NCI-H774 (cell line): ENCODE measurements at places on chromosomes 6 and 20.

DNA sequence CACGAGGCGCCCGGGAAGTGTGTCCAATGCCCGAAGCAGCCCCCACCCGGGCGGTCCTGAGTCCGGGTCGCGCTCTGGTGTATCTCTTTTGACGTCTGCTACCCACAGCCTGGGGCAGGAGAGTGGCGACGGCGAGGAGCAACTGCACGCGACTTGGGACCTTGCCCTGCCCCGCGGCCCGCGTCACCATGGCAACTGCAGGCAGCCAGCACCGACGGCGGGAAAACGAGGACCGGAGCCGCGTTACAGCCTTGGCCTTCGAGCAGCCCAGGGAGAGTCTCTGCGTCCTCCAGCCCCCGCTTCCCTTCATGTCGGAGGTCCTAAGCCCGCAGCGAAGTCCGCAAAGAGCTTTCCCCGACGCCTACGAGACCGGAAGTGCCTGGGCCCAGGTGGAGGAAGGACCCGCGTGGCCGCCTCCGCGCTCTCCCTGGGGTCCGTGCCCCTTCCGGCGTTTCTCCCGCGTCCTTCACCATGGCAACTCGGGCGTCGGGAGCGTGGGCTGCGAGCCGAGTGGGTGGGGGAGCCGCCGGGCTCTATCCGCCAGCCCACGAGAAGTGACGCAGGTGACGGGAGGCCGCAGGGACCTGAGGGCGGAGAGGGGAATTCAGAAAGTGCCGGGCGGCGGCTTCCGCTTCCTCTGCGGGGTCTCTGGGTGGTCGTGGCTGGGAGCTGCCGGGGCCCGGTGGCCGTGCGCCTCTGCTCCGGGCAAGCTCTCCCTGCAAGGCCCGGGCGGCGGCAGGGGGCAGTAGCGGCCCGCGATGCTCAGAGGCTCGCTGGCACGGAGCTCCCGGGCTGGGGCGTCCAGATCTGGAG lies 88.6 kb upstream of the TGM3 start:
- peak; percentile 65 for DNase-seq

DNA sequence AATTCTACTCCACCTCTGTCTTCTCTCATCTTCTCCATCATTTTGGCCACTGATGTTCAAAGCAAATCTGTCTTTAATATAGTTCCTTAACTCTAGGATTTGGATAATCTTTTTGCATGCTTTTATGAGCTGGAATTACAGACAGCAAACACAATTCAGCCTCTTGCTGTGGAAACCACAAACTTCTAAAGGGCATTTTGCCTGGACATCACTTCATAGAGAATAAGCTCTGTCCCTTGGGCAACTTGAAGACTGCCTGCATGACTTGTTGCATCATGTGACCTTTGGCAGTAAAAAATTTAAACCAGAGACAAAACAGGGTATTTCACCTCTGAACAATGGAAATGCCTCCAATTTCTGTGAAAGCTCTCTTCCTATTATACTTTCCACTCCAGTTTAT lies 74.1 kb upstream of the HDDC2 start:
- DNase-seq = no peak

DNA sequence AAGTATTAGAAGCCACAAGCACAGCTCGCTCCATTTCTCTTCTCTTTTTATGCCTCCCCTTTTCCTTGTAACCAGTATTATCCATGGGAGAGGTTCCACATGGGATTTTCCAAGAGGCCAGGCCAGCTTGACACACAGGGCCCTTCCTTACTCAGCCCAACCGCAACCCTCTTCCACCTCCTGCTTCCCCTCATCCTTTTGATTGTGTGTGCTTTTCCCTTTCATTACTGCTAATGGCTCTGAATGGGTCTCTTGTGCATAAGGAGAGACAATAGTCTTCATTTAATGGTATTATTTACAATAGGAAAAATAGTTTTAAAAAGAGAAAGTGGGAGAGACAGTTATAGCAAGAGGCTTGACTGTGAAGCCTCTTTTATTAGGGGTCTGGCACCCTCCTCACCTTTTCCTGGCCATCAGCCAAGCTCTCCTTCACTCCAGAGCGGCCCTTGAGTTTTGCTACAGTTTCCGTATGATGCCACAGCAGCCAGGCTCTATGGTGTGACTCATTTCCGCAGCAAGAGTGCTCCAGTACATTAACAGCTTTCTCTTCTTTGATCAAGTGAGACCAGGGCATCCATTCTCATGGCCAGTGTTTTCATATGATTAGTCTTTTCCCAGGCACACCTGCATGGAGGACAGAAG lies 579.5 kb downstream of the TFAP2B start:
- peak; percentile 81 for DNase-seq

DNA sequence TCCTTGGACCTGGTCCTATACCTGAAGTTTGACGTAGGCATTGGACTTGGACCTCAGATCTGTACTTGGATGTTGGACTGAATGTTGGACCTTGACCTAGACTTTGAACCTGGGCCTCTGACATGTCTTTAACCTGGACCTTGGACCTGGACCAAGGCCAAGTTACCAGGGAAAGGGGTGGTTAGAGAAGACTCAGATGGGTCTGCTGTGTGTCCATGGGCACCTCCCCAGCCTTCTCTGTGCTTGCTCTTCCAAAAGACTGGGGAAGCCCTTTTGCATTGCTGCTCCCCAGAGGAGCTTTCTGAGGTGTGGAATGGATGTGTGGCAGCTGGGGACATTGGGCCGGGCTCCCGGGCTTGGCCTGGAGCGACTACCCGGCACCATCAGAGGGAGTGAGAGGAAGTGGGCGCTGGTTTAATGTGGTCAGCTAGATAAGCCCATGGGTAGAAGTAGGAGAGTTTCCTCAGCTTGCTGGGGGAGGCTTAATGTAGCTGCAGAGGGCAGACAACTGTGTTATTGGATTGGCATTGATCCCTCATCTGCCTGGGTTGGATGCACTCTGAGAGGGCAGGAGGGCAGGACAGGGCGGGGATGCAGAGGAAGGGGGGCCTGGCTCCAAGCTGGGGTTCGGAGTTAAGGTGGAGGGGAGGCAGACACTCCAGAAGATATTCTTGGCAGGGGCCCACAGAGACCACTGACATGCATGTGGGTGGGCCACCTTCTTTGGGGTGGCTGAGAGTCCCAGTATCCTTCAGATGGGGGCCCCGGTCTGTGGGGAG lies 4.2 kb downstream of the SCRT2 start:
- DNase-seq = no peak

GRCh38 chr6:97052152-97052787 lies 127.7 kb downstream of the KLHL32 start:
- DNase-seq = no peak

GRCh38 chr6:11194356-11195218 lies 37.9 kb downstream of the NEDD9 start:
- no peak for DNase-seq

GRCh38 chr6:107360476-107360875 lies 98.9 kb downstream of the PDSS2 start:
- DNase-seq = no peak

- peak; percentile 40 for DNase-seq
These were observed 270.0 kb downstream of the ADGB start for GRCh38 chr6:146868671-146869209.

DNA sequence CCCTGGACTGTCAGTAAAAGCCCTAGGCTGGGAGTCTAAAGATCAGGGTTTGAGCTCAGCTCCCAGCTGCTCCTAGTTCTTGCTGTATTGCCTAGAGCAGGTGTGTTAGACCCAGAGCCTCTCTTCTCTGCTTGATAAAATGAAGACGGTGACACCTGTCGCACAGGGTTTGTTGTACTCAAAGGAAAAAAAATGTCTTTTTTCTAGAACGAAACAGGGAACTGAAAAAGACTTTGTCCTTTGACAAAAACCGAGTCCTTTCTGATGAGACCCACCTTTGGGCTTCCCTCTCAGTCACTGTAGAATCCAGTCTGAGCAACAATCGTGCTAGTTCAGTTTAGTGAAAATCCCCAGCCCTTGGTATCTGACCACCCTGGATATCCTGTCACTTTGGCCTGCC lies 102.1 kb upstream of the LAMP5 start:
- DNase-seq = no peak

DNA sequence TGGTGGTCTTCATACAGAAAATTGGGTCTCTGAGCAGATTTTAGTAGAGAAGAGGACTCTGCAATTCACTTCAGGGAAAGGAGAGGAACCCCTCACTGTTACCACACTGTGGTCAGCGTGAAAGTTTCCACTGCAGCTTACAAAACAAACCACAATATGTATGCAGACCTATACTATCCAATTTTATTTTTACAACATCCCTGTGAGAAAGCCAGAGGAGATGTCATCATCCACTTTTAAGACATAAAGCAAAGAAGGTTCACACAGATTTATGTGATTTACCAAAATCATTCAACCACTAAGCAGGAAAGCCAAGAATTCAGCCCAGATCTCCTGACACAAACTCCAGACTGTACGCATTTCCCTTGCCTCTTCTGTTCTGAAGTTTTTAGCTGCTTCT lies 442.4 kb downstream of the FRK start:
- no peak for DNase-seq

DNA sequence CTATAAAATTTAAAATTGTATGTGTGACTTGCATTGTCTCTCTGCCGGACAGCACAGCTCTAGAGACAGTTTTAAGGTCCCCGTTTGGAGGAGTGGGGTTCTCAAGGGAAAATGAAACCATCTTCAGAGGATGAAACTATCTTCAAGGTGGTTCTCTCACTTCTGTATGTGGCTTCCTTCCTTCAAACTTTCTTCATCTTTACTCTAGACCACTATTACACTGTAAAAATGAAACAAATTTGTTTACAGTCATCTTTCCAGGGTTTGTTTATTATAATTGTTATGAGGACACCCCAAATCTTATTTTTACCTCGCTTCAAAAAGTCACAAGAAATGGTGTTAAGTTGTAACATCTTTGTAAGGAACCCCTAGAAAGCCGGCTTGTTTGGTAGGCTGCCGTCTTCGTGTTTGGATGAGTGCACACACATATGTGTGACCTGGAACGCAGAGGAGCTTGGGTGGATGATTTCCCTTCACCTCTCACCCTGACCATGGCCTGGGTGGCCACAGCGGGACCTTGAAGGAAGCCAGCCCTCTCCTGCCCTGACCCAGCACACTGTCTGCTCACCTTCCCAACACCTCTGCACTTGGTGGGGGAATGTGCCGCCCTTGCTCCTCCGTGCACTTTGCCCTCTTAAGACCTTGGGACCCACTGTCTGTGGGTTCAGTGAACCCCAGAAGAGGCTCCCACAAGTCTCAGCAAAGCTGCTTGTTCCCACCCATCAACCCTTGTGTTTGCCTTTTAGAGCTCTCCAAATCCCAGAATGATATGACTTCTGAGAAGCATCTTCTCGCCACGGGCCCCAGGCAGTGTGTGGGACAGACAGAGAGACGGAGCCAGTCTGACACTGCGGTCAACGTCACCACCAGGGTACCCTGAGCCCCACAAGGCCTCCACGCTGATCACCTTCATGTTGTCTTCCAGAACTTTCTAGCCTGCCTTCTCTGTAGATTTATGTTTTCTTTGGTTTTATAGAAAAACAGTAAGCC lies 67.8 kb downstream of the SYTL3 start:
- no peak for DNase-seq

- DNase-seq = no peak
These were observed 78.7 kb downstream of the SGK1 start for GRCh38 chr6:134238960-134239795.

GRCh38 chr6:131549811-131550210 lies 23.2 kb upstream of the ARG1 start:
- DNase-seq = no peak

- no peak for DNase-seq
These were observed 27.0 kb upstream of the TBC1D7 start for GRCh38 chr6:13355043-13355945.

DNA sequence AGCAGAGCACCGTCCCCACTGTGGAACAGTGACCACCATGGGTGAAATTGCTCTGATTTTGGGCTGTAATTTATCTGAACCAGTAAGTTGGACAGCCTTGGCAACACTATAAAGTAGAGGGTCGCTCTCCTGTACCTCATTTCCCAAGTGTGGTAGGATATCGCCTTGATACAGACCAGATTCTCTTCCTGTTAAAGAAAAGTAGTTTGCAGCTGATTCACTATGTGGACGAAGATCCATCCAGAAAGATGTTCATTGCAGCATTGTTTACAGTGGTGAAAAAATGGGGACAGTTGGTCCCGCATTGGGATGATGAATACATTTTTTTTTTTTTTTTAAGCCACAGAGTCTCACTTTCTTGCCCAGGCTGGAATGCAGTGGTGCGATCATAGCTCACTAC lies 74.3 kb downstream of the SLX4IP start:
- DNase-seq = no peak

- no peak for DNase-seq
These were observed 84.5 kb upstream of the MCHR2 start for GRCh38 chr6:100078509-100078908.

- DNase-seq = no peak
These were observed 835.4 kb downstream of the MAFB start for GRCh38 chr20:39853636-39854035.

GRCh38 chr6:139235661-139236060 lies 56.1 kb downstream of the TXLNB start:
- no peak for DNase-seq

DNA sequence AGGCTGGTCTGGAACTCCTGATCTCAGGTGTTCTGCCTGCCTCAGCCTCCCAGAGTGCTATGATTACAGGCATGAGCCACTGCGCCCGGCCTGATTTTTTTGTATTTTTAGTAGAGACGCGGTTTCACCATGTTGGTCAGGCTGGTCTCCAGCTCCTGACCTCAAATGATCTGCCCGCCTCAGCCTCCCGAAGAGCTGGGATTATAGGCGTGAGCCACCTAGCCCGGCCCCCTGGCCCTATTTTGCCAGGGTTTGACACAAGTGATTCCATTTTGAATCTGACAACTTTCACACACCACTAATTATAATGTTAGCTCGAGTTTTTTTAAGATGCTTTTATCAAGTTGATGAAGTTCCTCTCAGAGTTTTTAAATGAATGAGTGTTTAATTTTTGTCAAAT lies 25.6 kb downstream of the TTLL9 start:
- no peak for DNase-seq

- no peak for DNase-seq
These were observed 134.6 kb upstream of the CCN2 start for GRCh38 chr6:132085731-132086130.

DNA sequence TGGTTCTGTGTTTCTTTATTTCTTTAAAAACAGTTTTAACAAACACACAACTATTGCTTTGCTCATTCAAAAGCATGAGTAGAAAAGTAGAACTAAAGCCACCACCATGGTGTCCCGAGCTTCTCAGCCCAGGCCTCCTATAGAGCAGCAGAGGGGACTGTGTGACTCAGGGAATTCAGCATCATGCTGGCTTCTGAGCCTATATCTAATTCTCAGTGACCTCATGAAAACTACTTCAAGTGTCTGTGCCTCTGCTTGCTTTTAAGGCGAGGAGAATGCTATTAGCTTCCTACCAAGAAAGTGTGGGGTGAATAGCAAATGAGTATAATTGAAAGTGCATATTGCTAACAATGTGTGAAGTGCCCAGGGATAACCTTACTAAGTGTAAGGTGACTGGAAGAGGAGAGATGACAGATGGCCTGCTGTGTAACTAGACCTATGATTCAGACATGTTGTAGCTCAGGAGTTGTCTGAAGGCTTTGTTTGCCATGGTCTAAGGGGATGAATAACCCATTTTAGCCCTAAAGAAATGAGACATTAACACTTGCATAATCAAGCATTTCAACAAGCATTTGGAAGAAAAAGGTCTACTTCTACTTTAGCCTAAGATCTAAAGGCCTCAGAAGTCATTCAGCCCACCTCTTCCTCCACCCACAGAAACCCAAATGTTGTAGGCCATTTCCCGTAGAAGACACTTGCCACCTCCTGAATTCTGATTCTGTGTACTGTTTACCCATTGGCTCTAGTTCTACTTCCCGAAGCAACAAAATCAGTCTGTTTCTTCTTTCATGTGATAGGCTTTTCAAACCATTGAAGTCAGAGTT lies 121.5 kb upstream of the ARG1 start:
- no peak for DNase-seq
